ENCODE measurements at places on chromosomes 6 and 20.

- no peak for DNase-seq
Measured at GRCh38 chr6:90537723-90538258, 49.1 kb downstream of the MAP3K7 start.

GRCh38 chr6:54031169-54031568, 80.1 kb upstream of the MLIP start:
- DNase-seq: no peak

GRCh38 chr6:34736823-34737222, 20.5 kb upstream of the SNRPC start:
- DNase-seq: no peak

DNA sequence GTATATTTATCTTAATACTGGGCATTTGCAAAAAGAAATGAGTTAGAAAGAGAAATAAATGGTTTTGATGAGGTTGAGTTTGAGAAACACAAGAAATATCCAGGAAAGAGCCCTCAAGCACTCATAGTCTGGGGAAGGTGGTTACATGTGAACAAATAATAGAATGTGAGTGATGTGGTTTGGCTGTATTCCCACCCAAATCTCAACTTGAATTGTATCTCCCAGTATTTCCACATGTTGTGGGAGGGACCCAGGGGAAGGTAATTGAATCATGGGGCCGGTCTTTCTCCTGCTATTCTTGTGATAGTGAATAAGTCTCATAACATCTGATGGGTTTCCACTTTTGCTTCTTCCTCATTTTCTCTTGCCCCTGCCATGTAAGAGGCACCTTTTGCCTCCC, 334.1 kb downstream of the COL12A1 start:
- no peak for DNase-seq

DNA sequence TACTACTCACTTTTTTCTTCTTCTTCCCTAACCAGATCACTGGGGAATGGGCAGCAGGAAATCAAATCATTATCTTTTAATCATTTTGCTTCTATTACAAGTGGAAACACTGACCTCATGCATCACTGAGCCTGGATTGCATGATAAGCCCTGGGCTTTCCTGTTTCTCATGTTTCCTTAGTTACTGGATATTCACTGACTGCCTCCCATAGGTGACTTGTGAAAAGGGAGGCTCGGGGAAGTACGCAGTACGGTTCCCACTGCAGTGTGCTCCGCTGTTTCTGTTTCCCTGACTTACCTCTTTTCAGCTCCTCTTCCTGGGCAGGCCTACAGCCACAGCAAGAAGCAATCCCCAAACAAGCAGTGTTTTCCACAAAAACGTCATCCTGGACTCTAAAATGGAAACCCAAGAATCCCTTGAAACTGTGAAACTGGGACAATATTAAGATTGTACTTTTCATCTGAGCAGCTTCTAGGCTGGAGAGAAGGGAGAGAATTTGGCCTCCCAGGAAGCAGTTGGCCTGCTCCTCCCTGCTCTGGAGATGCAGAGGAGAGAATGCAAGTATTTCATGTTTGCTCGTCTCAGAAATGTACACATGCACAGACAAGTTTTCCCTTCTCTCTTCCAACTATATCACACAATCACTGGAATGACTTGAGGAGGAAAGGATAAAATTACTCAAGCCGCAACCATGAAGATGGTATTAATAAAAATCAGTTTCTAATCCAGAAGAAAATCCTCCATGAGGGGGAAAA, 13.1 kb downstream of the BTNL2 start:
- no peak for DNase-seq

- DNase-seq: no peak
Measured at GRCh38 chr6:151376440-151376839, 14.9 kb downstream of the ZBTB2 start.

- DNase-seq: no peak
Measured at GRCh38 chr6:31585491-31585890, 586 bp upstream of the LST1 start.

GRCh38 chr6:11428895-11429294, 108.7 kb upstream of the TMEM170B start:
- DNase-seq: no peak

GRCh38 chr6:25963426-25964123, 973 bp downstream of the TRIM38 start:
- no peak for DNase-seq

DNA sequence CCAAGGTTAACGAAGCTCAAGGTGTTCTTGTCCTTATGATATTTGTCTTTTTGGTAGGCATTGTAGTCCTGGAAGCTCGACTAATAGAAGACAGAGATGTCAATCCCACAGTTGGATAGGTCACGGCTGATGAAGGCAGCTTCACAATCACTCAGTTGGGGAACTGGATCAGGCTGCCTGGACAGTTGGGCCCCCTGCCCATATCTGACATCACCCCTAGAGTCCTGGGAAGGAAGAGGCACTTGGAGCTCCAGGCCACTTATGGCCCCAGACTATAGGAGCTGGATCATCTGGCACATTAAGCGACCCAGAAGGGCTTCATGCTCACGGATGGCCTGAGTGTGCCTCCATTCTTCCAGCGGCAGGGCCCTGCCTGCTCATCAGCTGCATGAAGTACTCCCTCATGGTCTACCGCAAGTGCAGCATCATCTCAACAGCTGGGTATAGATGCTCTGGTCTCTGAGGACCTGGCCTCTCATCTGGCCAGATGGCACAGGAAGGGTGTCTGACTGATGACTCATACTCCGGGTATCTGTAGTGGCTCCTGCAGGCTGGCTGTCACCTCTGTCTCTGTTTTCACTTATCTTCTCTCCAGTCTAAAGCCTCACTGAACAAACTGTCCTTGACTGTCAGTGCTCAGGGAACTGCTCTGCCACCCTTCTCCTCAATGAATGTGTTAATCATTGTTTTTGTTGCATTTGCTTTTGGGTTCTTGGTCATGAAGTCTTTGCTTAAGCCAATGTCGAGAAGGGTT, 29.2 kb upstream of the SSR1 start:
- DNase-seq: no peak

GRCh38 chr20:16699293-16699692, 30.5 kb upstream of the SNRPB2 start:
- DNase-seq: no peak

DNA sequence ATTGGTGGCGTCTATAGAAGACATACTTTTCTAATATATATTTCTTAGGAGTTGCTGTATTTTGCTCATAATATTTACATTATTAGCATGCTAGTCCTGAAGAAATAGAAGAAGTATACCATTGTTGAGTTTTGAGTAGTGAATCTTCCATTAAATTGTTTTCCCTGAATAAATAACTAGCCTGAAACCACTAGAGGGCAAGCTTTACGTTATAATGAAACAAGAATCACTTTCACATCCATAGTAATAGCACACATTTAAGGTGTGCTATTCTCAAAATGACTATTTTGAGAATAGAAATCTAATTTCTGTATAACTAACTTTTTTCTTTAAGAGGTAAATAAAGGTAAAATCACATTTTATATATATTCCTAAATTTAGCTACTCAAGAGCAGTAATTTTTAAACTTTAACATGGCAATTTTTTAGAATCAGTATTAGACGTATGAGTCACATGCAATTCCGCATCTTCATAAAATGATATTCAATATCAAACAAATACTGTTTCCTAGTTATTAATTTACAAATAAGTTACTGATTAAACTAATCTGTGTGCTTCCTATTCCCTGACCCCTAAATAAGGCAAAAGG, 213.2 kb upstream of the MANEA start:
- DNase-seq: no peak

- no peak for DNase-seq
Measured at GRCh38 chr6:35381132-35381531, 38.8 kb downstream of the PPARD start.

GRCh38 chr20:25327521-25328235, 63.0 kb downstream of the ABHD12 start:
- no peak for DNase-seq

Measured in liver (tissue), 10 donors.